ENCODE measurements at places on chromosomes 7 and 10. TPM values are rescaled to one million over a fixed set of nuclear protein-coding genes. Genes with fewer than 3 reads are reported as not detected.

Gene VIPR2
- 23.2 TPM for total RNA-seq

- DNase-seq = no peak
Measured at GRCh38 chr10:79353000-79353406, 5.7 kb downstream of the PPIF start.

DNA sequence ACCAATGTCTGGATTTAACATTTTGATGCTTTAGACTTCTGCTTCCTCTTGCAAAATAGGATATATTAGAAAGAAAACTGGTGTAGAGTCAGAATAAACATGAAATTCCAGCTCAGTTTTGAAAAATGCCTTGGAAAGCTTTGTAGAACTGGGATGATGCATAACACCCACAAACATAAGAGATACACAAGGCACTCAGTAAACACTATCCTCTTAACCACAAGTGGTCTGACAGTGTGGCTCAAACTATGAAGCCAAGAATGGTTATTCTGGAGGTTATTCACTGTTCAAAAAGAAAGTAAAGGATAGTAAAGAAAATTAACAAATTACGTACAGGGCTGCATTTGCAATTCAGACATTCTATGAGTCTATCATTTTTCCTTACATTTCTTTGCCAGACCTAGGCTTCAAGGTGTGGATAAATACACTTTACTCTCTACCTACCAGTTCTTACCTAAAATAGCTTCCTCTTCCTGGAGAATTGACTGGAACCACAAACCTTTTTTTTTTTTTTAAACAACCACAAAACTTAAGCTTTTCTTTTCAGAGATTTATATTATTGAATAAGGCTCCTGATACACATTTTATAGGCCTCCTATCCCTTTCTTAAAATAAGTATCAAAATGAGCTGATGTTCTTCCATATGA, 9.0 kb upstream of the RSBN1L start:
- no peak for DNase-seq

DNA sequence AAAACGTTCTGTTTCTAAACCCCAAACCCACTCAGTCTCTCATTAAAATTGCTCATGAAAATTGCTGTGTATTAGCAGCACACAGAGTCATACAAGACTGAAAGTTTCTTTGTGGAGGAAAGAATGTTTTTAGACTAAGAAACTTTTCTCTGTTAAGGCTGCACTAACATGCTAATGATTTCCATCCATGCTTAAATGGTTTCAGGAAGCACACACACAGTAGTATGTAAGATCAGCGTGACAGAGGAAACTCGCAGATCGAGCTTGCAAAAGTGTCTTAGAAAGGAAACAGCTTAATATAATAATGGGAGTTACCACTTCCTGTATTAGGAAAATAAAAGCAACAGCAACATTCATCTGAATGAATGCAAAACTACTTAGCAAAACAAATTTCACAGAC, 112.7 kb downstream of the ICA1 start:
- no peak for DNase-seq

GRCh38 chr7:158495786-158496185, 91.8 kb downstream of the PTPRN2 start:
- no peak for DNase-seq
